Esophagus squamous epithelium (tissue), 5 donors: ENCODE measurements at places on chromosomes 6 and 20.

DNA sequence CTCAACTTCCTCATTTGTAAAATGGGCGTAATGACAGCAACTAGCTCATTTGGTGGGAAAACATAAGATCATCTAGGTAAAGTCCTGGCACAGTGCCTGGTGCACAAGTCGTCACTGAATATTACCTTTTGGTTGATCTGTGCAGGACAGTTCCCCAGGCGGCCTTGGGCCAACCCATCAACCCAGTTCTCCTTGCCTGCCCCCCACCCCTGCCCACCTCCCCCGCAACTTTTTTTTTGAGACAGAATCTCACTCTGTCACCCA, 99.2 kb downstream of the JPH2 start:
- H3K4me1 ChIP-seq = peaks cover 16% of the 10 kb centered on the region
- no peaks in the 10 kb centered on the region for H3K27me3 ChIP-seq
- H3K27ac ChIP-seq = no peak overlapping the region

DNA sequence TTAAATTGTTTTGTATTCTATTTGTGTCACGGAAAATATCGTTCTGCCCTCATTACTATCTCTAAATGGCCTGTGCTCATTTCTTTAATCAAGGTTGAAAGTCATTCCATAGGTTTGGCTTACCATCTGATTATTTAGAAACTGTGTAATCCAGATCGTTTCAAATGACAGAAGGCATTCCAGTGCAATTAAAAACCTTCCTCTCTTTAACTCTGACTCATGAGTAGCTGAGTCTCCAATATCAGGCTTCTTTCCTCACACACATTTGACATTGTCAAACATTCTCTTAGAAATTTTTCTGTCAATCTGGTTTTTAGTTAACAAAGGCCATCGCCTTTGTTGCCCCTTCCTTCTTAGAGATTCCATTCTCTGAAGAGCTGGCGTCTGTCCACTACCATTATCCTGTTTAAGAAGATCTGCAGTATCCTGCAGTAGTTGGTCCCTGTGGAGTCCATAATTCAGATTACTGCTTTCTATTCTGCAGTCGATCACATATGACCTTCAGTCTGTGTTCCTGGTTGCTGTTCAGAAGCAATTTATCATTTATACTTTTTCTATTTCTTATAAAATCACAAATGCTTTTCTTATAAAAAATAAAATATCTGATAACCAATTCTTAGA, 3.9 kb upstream of the TRDN start:
- H3K27me3 ChIP-seq = no peaks in the 10 kb centered on the region
- no peaks in the 10 kb centered on the region for H3K36me3 ChIP-seq
- H3K27ac ChIP-seq = no peak overlapping the region
- DNase-seq = no peak

GRCh38 chr6:14697427-14697826, 548.4 kb upstream of the JARID2 start:
- no peak overlapping the region for H3K4me3 ChIP-seq
- DNase-seq = no peak
- H3K4me1 ChIP-seq = no peaks in the 10 kb centered on the region
- H3K27ac ChIP-seq = no peak overlapping the region
- no peaks in the 10 kb centered on the region for H3K27me3 ChIP-seq

GRCh38 chr6:56759521-56759920, 116.8 kb upstream of the DST start:
- no peak overlapping the region for H3K4me3 ChIP-seq
- no peaks in the 10 kb centered on the region for H3K27me3 ChIP-seq
- H3K27ac ChIP-seq = no peak overlapping the region
- peaks cover 24% of the 10 kb centered on the region for H3K4me1 ChIP-seq
- no peaks in the 10 kb centered on the region for H3K36me3 ChIP-seq

GRCh38 chr6:30998785-30999184, 11.5 kb upstream of the MUC22 start:
- no peak for DNase-seq
- no peaks in the 10 kb centered on the region for H3K36me3 ChIP-seq
- no peaks in the 10 kb centered on the region for H3K27me3 ChIP-seq

- H3K27ac ChIP-seq = no peak overlapping the region
- no peaks in the 10 kb centered on the region for H3K36me3 ChIP-seq
- no peak for DNase-seq
- no peaks in the 10 kb centered on the region for H3K4me1 ChIP-seq
- H3K27me3 ChIP-seq = no peaks in the 10 kb centered on the region
- H3K4me3 ChIP-seq = no peak overlapping the region
These were observed 14.8 kb upstream of the CALHM6 start for GRCh38 chr6:116446399-116446798.

- H3K4me3 ChIP-seq = no peak overlapping the region
- H3K27me3 ChIP-seq = no peaks in the 10 kb centered on the region
- peaks cover 32% of the 10 kb centered on the region for H3K4me1 ChIP-seq
- H3K36me3 ChIP-seq = no peaks in the 10 kb centered on the region
These were observed 5.9 kb upstream of the SULF2 start for GRCh38 chr20:47791084-47791599.

DNA sequence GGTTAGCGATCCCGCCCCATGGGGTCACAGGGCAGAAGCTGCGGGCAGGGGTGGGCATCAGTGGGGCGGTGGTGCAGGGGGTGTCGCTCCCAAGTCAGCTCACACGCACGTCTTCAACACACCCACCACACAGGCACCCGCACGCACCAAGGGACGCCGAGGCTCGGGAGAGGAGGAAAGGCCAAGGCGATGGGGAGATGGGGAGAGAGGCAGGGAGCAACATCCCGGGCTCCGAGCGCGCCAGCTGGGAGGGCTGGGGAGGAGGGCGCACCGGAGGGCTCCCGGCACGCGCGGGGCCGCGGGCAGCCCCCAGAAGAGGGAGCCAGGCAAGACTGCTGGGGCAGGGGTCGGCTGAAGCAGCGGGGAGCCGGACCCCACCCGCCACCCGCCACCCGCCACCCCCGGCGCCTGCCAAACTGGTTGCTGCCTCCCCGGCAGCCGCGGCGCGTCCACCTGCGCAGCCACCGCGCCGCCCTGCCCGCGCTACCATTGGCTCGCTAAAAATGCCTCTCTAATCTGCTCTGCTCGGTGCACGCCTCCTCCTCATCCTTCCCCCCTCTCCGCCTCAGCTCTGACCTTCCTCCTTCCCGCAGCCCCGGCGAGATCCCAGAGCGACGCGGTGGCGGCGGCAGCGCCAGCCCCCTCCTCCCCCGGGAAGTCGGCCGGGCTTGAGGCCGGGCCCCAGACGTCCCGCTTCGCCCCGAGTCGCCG, at the start of gene PACSIN1:
Gene PACSIN1 (plus strand): TSS at position 546 of the 711 bp plus-strand sequence. CDS start 60,230 bp downstream, outside the sequence.
- DNase-seq = no peak
- H3K27ac ChIP-seq = no peak within 1 kb of the TSS
- H3K27me3 ChIP-seq = peaks cover 50% of the 10 kb centered on the region
- H3K36me3 ChIP-seq = no peaks in the 10 kb centered on the region
- peak within 1 kb of the TSS; percentile 42 for H3K4me3 ChIP-seq

- no peaks in the 10 kb centered on the region for H3K27me3 ChIP-seq
- H3K4me1 ChIP-seq = peaks cover 13% of the 10 kb centered on the region
- no peak for DNase-seq
- no peak overlapping the region for H3K27ac ChIP-seq
- H3K4me3 ChIP-seq = no peak overlapping the region
- no peaks in the 10 kb centered on the region for H3K36me3 ChIP-seq
These were observed 25.0 kb upstream of the RNF144B start for GRCh38 chr6:18362058-18362561.

GRCh38 chr6:43900916-43901732, 131.1 kb downstream of the VEGFA start:
- H3K4me1 ChIP-seq = peaks cover 13% of the 10 kb centered on the region
- no peak for DNase-seq
- peaks cover 3% of the 10 kb centered on the region for H3K27me3 ChIP-seq
- H3K4me3 ChIP-seq = no peak overlapping the region

DNA sequence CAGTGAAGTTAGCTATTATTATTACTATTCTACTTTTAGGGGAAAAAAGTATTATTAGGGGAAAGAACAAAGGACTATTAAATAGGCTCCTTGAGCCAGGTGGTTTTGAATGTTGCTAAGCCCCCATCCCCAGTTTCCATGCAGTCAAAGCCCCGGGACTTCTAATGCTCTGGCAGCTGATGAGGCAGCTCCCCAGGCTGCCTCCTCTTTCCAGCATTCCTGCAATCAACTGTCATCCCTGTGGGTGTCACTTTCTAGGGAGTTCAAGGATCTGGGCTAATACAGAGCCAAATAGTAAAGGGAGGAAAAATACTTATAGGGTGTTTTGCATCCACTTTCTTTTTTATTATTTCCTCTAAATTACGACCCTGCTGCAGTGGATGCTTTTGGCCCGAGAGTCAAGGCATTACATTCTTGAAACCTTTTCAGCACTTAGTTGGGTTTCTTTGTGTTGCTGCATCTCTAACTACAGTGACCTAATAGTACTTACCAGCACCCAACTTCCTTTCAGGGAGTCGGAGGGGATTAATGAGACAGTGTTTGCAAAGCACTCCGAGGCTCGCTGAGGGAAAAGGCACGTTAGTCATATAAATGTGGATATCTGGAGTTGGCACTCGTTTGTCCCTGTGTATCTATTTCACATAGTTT, 303.9 kb upstream of the MAP3K7 start:
- H3K27ac ChIP-seq = no peak overlapping the region
- no peak overlapping the region for H3K4me3 ChIP-seq
- no peaks in the 10 kb centered on the region for H3K36me3 ChIP-seq
- no peaks in the 10 kb centered on the region for H3K27me3 ChIP-seq

GRCh38 chr6:15239616-15240364, 6.1 kb upstream of the JARID2 start:
- H3K4me3 ChIP-seq = no peak overlapping the region
- DNase-seq = no peak
- H3K4me1 ChIP-seq = peaks cover 9% of the 10 kb centered on the region
- H3K36me3 ChIP-seq = no peaks in the 10 kb centered on the region
- no peaks in the 10 kb centered on the region for H3K27me3 ChIP-seq

DNA sequence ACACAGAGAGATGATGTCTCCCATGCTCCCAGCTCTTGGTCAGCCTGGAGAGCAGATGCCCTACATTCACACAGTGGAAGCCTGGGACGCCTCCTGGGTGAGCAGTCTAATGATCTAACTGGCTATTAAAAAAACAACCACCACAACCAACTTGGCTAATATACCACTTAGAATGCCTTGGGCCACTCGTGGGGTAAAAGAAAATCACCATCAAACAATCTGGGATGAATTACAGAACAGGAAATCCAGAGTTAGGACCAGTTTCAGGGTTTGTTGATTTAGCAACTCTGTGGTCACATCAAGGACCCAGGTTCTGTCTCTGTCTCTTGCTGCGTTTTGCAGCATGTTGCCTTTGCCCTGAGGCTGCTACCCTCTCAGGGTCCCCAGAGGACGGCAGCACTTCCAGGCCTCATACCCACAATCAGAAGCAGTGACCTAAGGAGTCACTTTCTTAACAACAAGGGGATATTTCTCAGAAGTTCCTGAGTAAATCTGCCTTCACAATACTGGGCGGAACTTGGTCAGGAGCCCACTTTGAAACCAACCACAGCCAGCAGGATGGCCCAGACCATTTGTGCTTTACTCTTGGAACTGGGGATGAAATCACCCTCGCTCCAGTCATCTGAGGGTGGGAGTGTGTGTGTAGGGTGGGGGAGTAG, 118.7 kb downstream of the CLIC5 start:
- DNase-seq = no peak
- no peak overlapping the region for H3K27ac ChIP-seq
- H3K27me3 ChIP-seq = no peaks in the 10 kb centered on the region
- H3K36me3 ChIP-seq = no peaks in the 10 kb centered on the region

GRCh38 chr6:30556066-30556905, at the start of gene GNL1:
Gene GNL1, minus strand, starts transcription at chr6:30556489. Its CDS starts 286 bp downstream, at chr6:30556203.
- H3K4me1 ChIP-seq = peaks cover 33% of the 10 kb centered on the region
- no peaks in the 10 kb centered on the region for H3K27me3 ChIP-seq
- peaks cover 36% of the 10 kb centered on the region for H3K36me3 ChIP-seq
- peak within 1 kb of the TSS; percentile 93 for H3K4me3 ChIP-seq
- peak; percentile 91 for DNase-seq

- no peaks in the 10 kb centered on the region for H3K27me3 ChIP-seq
- no peaks in the 10 kb centered on the region for H3K36me3 ChIP-seq
- no peak overlapping the region for H3K4me3 ChIP-seq
These were observed 36.5 kb upstream of the CST7 start for GRCh38 chr20:24912397-24913075.

DNA sequence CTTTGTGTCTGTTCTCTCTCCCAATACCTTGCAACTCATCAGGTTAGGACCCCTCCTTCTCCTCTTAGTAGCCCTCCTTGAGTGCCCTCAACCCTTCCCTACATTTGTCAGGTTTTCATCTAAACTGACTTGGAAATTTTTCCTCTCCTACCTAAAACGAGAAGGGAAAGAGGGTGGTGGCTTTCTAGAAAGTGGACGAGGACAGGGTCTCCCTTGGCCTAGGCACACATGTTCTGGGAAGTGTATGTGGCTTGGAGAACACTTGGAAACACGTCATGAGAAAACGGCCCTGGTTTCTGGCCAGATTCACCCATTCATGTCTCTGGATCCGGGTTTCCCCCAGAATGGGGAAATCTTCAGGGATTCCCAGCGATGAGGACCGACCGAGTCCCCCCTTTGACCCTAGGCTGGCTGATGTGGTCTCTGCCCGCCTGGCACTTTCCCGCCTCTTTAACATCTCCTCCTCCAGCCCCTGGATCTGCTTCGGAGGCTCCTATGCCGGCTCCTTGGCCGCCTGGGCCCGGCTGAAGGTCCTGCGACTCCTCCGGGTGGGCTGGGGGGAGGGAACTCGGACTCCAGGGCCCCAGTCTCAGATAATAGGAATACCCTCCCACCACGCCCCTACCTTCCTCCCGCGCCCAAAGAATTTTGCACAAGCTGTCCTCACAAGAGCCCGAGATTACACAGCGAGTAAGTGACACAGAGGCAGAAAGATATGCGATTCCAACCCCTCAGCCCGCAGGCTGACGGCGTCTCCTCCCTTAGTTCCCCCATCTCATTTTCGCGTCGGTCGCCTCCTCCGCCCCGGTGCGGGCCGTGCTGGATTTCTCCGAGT, 3.0 kb downstream of the PRSS16 start:
- H3K36me3 ChIP-seq = no peaks in the 10 kb centered on the region
- no peak for DNase-seq
- H3K4me3 ChIP-seq = peak overlapping the region; percentile 74
- peaks cover 13% of the 10 kb centered on the region for H3K4me1 ChIP-seq
- no peaks in the 10 kb centered on the region for H3K27me3 ChIP-seq
- H3K27ac ChIP-seq = peak overlapping the region; percentile 81

DNA sequence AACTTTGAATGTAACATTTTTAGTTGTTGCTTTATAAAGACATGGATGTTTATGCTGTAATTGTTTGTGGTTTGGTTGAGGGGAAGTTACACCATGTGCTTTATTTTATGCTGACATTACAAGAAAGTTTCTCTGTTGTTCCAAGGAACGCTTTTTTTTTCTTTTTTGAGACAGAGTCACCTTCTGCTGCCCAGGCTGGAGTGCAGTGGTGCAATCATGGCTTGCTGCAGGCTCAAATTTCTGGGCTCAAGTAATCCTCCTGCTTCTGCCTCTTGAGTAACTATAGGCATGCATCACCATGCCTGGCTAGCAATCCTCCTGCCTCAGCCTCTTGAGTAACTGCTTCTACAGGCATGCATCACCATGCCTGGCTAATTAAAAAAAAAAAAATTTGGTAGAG, 21.0 kb upstream of the IFNGR1 start:
- no peaks in the 10 kb centered on the region for H3K36me3 ChIP-seq
- H3K4me3 ChIP-seq = no peak overlapping the region
- peaks cover 51% of the 10 kb centered on the region for H3K4me1 ChIP-seq
- H3K27ac ChIP-seq = no peak overlapping the region
- H3K27me3 ChIP-seq = no peaks in the 10 kb centered on the region

- H3K27ac ChIP-seq = no peak overlapping the region
- H3K4me3 ChIP-seq = no peak overlapping the region
- no peaks in the 10 kb centered on the region for H3K27me3 ChIP-seq
- no peak for DNase-seq
- H3K4me1 ChIP-seq = no peaks in the 10 kb centered on the region
These were observed 24.3 kb upstream of the IL17A start for GRCh38 chr6:52161689-52162438.

GRCh38 chr6:110934381-110934898, 24.1 kb upstream of the GTF3C6 start:
- H3K27me3 ChIP-seq = no peaks in the 10 kb centered on the region
- H3K4me1 ChIP-seq = no peaks in the 10 kb centered on the region
- H3K4me3 ChIP-seq = no peak overlapping the region
- no peak for DNase-seq
